Kasumi-1 (cell line): ENCODE measurements at places on chromosomes 1 and 21.

GRCh38 chr1:39949891-39950290 lies 5.1 kb upstream of the MFSD2A start:
- no peak for DNase-seq

DNA sequence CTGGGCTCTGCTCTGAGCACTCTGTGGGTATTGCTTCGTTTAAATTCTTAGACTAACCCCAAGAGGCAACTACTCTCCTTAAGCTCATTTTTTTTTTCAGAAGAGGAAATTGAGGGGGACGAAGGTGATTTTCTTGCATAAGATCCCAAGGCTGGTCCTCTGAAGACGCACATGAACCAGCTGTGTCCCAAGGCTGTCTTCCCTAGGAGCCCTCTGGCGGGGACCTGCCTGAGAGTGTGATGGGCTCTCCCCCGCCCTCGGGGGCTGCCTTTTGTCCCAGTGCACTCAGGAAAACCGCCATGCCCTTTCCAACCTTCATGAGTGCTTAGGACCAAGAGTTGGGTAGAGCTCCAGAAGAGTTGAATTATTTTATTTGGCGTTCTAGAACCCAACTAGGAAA lies 21.7 kb downstream of the UMODL1 start:
- DNase-seq: no peak

DNA sequence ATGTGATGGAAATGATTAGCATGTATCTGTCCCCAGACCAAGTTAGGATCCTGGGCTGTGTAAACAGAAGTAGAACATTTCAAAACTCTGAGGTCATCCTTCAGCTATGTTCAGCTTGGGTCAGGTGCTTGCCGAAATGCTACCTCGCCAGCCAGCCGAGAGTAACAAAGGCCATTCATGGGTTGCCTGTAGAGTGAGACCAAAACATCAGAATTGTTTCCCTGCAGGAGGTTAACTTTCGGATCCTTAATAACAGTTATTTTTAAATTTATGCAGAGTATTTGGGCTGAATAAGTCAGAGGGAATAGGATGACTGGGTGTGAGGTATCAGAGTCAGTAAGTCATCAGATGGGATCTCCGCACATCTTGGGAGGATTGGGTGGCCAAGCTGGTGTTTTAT lies 35.6 kb downstream of the SMYD2 start:
- no peak for DNase-seq

DNA sequence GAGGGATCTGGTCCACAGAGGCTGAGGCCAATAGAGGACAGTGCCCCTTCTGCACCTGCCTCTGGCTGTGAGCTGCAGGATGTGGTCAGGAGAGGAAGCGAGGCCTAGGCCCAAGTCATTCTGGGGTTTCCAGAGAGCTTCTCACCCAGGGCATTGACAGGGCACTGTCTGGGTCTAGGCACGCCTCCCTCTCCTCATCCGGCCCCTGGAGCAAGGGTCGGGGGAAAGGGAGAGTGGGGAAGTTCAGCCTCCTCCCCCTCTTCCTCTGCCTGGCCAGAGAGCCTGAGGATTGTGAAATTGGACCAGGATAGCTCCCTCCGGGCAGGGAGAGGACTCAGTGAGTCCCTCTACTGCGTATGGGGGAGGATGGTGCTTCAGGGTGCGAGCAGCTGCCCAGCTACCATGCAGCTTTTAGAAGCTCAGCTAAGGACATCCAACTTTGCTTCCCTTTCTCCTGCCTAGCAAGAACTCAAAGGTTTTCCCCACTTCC lies 6.3 kb upstream of the INAVA start:
- peak; percentile 85 for DNase-seq

DNA sequence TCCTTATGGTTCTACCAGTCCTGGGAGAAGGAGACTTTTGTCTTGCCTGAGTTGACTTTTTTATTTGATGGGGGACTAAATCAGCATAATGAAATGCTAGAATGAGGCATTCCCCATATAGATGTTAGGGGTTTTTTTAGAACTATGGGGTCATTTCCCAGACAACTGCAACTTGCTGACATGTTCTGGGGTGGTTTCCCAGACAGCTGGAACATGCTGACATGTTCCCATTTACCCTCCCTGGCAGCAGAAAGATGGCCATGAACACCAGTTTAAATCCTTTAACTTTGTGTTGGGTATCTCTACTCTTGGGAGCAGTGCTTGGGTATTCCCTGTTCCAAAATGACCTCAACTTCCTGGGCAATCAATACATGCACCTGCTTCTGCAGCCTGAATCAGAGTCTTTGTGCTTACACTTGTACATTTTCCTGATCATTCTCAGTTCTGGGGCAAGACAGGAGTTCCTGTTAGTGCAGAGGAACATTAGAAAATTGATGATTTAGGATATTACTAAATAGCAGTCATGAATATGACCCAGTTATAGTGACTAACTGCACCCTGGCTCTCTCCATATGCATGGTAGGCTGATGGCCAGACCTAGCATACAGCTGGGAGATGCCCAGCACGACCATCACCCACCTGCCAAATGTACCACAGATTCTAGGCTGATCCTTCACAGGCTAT lies 75.4 kb upstream of the CD5L start:
- DNase-seq: no peak

GRCh38 chr1:62514746-62515423 lies 78.0 kb downstream of the USP1 start:
- DNase-seq: peak; percentile 26

GRCh38 chr1:36136535-36136934 lies 11.5 kb upstream of the COL8A2 start:
- DNase-seq: no peak
